ENCODE measurements at places on chromosomes 16 and 17. TPM values are rescaled to one million over a fixed set of nuclear protein-coding genes. Genes with fewer than 3 reads are reported as not detected.

Gene SLC47A1
- 7.3 TPM for total RNA-seq

Gene SLC35G6
- not detected for total RNA-seq

Gene IL21R
- 6.6 TPM for total RNA-seq

Gene CDH8
- 8.2 TPM for total RNA-seq

Gene HBQ1
- total RNA-seq = not detected

Gene KPNB1
- 467 TPM for total RNA-seq

DNA sequence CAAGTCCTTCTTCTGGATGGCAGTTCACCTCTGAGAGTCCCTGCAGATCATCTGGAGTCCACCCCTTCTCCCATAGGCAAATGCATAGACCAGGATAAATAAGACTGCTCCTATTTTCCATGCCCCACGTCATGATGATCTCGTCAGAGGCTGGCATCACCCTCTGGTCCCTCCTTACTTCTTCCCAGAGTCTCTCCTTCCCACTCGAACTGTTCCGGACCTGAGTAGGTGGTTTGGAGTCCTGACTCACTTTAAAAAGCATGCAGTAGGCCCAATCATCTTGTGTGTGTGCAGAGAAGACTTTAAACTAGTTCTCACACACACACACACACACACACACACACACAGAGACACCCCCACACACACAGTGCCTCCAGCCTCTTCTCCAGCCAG lies 72.0 kb downstream of the SOX9 start:
- DNase-seq = no peak

DNA sequence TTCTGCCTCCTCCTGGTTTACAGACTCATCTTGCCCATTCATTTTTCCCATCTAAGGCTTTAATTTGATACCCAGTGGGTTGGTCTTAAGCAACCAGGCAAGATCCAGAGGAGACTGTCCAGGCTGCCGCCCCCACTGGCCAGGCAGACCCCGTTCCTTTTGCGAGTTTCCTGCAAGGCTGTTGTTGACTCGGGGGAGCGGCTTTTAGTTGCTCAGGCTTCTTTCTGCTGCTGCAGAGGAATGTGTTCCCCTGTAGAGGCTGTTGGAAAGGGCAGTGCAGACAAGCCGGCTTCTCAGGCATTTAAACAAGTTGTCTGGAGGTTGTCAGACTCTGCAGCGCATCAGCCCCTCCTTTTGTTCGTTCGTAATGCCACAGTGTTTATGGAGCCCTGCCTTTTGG lies 231.2 kb downstream of the PRKCA start:
- DNase-seq = no peak

- DNase-seq = no peak
Measured at GRCh38 chr16:30509081-30509765, 17.1 kb downstream of the ZNF768 start.

DNA sequence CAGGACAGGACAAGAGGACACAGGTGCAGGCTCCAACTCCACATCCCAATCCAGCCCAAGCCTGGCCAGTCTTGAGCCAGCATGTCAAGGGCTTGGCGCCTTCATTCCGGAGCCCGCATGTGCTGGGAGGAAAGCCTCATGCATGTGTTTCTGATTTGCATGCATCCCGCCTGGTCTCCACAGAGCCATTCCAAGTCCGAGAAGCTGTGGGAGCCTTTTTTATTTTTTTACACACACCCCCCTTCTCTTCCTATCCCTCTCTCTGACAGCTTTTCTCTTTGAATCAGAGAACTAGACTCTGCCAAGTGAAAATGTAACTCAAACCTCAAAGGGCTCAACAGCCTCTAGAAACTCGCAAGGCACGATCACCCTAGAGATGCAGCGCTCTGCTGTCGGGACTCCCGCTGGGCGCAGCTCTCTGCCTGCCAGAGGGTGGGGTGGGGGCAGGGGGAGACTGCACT lies 45.1 kb downstream of the NOG start:
- DNase-seq = no peak

DNA sequence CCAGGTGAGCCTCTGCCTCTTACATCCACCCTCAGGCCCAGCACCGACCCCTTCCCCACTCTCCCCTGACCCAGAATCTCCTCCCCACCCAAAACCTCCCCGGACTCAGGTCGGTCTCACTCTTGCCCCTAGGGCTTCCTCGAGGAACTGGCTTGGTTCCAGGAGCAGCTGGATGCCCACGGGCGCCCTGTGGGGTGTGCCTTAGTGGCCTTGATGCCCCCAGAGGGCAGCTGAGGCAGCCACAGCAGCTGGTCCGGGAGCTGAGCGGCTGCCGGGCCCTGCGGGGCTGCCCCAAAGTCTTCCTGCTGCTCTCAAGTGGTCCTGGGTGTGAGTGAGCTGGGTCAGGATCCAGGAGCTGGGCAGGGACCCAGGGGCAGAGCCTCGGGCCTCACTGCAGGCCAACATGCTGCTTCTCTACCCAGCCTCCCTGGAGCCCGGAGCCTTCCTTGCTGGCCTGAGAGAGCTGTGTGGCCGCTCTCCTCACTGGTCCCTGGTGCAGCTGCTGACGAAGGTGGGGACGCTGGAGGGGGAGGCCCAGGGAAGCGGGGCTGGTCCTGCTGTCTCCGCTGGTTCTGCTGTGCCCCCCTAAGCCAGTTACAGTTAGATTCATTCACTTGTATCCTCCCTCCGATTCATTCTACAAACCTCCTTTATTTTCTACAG lies 9.6 kb downstream of the ZNF213 start:
- no peak for DNase-seq

DNA sequence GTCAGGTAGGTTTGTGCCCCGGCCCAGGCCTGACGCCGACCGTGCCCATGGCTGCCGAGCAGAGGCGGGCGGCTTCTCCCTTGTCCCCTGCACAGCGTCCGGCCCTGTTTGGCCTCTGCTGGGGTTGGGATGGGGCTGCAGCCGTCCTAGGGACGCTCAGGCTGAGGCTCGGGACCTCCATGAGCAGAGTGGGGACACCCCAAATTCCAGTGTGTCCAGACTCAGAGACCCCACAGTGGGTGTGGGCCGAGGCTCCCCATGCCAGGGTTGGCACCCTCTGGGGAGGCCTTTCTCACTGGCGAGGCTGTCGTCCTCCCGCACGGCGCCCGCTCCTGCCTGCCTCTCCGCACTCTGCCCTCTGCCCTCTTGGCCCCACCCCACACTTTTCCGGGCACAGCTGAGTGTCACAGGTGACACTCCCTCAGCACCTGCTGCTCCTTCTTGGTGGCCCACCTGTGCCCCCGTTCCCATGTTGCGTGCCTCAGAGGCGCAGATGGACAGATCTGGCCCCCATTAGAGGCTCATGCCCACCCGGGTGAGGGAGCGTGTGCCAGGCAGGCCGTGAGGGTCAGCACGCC lies 16.1 kb downstream of the TRAF7 start:
- DNase-seq = no peak

DNA sequence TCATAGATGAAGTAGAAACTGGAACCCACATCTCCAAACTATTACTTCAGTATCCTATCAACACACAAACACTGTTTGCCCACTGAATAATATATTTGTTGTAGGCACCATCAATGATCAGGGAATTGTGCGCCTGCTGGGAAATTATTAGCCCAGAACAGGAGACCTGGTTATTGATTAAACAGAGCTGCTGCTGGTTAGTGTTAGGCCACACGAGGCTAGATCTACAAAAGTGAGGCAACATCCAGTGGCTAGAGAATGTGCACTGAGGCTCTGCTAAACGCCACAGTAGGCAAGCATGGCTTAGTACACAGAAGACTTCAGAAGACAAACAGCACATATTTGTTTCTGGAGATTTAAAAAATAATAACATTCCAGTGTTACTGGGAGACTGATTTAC lies 11.0 kb downstream of the ABHD15 start:
- no peak for DNase-seq

- no peak for DNase-seq
Measured at GRCh38 chr17:17507465-17508011, 11.3 kb upstream of the RASD1 start.

- DNase-seq = no peak
Measured at GRCh38 chr16:85100265-85100664, 12.0 kb downstream of the CIBAR2 start.

DNA sequence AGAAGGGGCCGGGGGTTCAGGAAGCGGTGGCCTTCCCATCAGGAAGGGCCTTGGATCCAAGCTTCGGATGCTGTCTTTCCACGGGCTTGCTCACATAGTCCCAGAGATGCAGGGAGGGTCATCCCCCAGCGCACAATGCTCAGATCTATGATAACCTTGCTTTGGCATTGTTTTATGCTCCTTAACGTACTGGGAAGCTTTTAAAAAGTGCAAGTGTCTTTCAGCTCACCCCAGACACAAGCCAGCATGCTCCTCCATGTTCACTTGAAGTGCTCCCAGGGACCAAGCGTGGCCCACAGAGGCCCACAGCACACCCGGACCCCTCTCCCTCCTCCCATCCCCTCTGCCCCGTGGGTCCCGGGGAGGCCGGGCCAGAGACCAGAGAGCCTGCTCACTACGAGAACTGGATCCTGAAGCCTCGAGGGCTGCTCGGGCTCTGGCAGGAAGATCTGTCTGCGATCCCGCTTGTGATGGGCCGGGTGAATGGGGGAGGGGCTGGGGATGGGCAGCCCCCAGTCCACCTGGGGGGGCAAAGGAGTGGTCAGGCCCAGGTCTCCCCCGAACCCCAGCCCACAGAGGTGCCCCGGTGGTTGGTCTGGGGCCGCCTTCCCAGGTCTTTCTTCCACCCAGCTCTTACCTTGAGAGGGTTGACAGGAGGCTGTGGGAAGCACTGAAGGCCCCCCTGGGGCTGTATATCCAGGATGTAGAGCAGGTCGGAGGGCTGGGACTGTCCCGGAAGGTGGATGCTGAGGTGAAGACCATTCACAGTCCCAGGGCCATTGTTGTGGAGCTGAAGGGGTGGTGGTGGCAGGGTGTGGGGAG lies 11.8 kb upstream of the FAM171A2 start:
- DNase-seq = no peak

DNA sequence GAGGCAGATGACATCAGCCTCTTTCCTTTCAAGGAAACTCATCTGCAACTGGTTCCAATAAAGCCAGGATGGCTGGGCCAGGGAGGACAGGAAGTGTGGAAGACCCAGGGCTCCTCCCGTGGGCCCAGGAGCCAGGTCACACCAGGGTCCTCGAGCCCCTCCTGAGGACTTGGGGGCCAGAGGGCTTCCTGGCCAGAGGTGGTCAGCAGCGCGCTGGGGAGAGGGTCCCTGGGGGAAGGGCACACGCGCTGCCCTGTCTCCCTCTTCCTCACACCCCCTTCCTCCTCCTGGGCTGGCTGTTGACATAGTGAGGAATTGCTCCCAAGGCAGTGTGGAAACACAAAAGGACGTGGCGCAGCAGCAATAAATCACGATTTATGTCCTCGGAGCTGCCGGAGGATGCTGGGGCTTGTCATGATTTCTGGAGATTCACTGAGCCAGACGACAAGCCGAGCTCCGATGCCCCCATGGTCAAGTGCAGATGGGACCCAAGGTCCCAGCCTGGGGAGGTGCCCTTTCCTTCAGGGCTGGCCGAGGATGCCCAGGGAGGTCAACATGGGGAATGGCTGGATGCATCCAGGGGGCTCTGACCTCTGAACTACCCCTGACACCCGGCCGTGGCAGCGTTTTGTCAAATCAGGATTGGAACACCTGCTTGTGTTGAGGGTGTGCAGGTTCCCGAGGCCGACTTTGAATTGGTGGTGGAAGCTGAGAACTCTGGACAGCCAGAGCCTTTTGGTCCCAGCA lies 152.6 kb downstream of the IRF8 start:
- no peak for DNase-seq

GRCh38 chr17:63698381-63698885 lies 1.5 kb downstream of the LIMD2 start:
- no peak for DNase-seq

- no peak for DNase-seq
Measured at GRCh38 chr17:36683387-36683786, 82.0 kb downstream of the MRM1 start.

DNA sequence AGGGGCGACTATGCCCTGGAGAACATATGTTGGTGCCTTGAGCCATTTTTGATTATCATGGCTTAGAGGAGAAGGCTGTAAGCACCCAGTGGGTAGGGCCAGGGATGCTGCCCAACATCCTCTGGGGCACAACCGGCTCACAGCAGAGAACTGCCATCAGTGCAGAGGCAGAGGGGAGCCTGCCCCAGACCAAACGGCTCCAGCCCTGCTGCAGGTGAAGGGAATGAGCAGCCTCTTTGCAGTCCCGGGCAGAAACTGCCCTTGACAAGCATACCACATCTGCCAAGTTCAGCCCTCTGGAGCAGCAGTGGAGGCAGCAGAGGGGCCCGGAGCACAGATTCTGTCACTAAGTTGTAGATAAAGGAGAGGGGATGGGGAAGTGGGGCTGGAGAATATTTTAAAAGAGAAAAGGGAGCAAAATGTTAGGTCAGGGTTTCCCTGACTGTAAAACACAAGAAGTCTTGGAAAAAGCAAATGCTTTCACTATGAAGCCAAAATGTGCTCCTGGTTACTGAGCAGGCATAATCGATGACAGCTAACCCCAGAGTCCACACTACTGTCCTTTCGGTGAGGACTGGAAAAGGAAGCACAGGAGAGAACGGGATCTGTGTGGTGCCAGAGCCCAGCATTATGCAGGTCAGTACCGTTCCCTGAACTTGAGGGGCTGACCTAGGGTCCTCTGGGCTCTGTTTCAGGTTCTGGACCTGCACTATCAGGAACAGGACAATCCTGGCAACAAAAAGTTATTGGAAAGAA lies 72.0 kb downstream of the CREBBP start:
- DNase-seq = no peak

GRCh38 chr17:48472411-48473281 lies 42.6 kb upstream of the SKAP1 start:
- DNase-seq = peak; percentile 99

- DNase-seq = peak; percentile 72
Measured at GRCh38 chr17:55726440-55726839, 3.8 kb upstream of the TMEM100 start.

GRCh38 chr17:48374650-48375230 lies 55.3 kb downstream of the SKAP1 start:
- peak; percentile 25 for DNase-seq

GRCh38 chr17:36149296-36149820 lies 27.1 kb downstream of the TBC1D3B start:
- DNase-seq = peak; percentile 70

- no peak for DNase-seq
Measured at GRCh38 chr16:79250502-79251098, 349.9 kb downstream of the MAF start.

Data from A172 (cell line).